Ovary (tissue), 10 donors: ENCODE measurements at places on chromosomes 11 and 22. TPM values are rescaled to one million over a fixed set of nuclear protein-coding genes. Genes with fewer than 3 reads are reported as not detected.
A peak's percentile ranks its signal among the peaks of the same experiment; 100 is the strongest.

- no peak overlapping the region for H3K4me3 ChIP-seq
- no peaks in the 10 kb centered on the region for H3K36me3 ChIP-seq
- H3K27me3 ChIP-seq, result no peaks in the 10 kb centered on the region
- H3K4me1 ChIP-seq, result no peaks in the 10 kb centered on the region
- no peak overlapping the region for H3K27ac ChIP-seq
- no peak for DNase-seq
These were observed 52.4 kb downstream of the LRRC74B start for GRCh38 chr22:21098099-21098671.

- no peaks in the 10 kb centered on the region for H3K4me1 ChIP-seq
- H3K36me3 ChIP-seq, result no peaks in the 10 kb centered on the region
- no peak for DNase-seq
- no peaks in the 10 kb centered on the region for H3K27me3 ChIP-seq
- H3K27ac ChIP-seq, result no peak overlapping the region
These were observed 95.3 kb upstream of the OR9G4 start for GRCh38 chr11:56843816-56844215.

DNA sequence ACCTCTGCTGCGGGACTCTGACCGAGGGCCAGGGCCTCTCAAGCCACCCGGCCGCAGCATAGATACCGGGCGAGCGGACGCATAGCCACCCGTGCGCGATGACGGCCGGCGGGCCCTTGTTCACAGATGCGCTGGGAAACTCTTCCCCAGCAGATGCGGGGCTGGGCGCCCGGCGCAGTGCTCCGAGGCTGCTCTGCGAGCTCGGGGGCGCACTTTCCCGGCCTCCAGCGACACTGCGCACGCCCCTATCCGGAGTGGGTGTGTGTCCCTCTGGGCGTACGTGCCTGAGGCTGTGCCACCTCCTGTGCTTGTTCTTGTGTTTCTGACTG is 104.7 kb upstream of the E2F8 start:
- no peak for DNase-seq
- no peak overlapping the region for H3K27ac ChIP-seq
- peaks cover 2% of the 10 kb centered on the region for H3K4me1 ChIP-seq

GRCh38 chr11:11237070-11237832 is 115.8 kb downstream of the CSNK2A3 start:
- H3K36me3 ChIP-seq, result no peaks in the 10 kb centered on the region
- H3K27me3 ChIP-seq, result no peaks in the 10 kb centered on the region
- H3K27ac ChIP-seq, result no peak overlapping the region
- no peak for DNase-seq
- H3K4me3 ChIP-seq, result no peak overlapping the region

DNA sequence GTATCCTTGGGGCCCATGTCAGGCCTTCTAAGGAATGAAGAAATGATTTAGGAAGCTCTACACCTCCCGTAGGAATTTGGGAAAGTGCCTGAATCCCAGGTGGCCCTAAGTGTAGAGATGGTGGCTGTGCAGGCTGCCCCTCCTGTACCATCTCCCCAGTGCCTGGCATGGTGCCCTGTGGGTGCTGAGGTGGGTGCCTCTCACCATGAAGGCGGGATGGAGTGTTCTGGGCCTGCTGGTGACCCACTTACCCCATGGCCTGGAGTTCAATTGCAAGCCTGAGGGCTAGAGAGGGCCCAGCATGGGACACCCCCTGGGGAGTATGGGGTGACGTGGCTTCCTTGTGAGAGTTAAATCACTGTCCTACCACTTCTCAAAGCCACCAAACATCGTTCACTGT is 19.8 kb downstream of the SAMM50 start:
- no peak overlapping the region for H3K27ac ChIP-seq
- H3K27me3 ChIP-seq, result no peaks in the 10 kb centered on the region
- H3K4me1 ChIP-seq, result no peaks in the 10 kb centered on the region
- no peaks in the 10 kb centered on the region for H3K36me3 ChIP-seq

GRCh38 chr22:31084811-31085492 is 3.8 kb downstream of the SMTN start:
- H3K36me3 ChIP-seq, result no peaks in the 10 kb centered on the region
- H3K27ac ChIP-seq, result peak overlapping the region; percentile 40
- peaks cover 14% of the 10 kb centered on the region for H3K4me1 ChIP-seq
- no peaks in the 10 kb centered on the region for H3K27me3 ChIP-seq
- H3K4me3 ChIP-seq, result peak overlapping the region; percentile 88

- no peak overlapping the region for H3K4me3 ChIP-seq
- H3K4me1 ChIP-seq, result peaks cover 4% of the 10 kb centered on the region
- H3K36me3 ChIP-seq, result no peaks in the 10 kb centered on the region
- no peaks in the 10 kb centered on the region for H3K27me3 ChIP-seq
These were observed 193.6 kb upstream of the DDI1 start for GRCh38 chr11:103842795-103843194.

DNA sequence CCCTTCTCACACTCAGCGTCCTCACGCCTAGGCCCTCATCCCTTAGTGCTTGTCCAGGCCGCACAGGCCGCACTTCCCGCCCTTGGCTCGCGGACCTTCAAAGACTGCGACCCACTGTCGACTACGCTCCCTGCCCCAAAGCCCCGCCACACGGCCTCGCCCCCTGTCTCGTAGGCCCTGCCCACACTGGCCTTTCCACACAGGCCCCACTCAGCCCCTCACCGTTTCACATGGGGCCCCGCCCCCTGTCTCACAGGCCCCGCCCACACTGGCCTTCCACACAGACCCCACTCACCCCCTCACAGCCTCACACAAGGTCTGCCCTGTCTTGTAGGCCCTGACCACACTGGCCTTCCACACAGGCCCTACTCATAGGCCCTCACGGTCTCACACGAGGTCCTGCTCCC is 11.0 kb downstream of the NRXN2 start:
- H3K27me3 ChIP-seq, result no peaks in the 10 kb centered on the region
- no peaks in the 10 kb centered on the region for H3K4me1 ChIP-seq
- no peak for DNase-seq
- H3K36me3 ChIP-seq, result no peaks in the 10 kb centered on the region
- H3K27ac ChIP-seq, result no peak overlapping the region
- no peak overlapping the region for H3K4me3 ChIP-seq

- no peaks in the 10 kb centered on the region for H3K27me3 ChIP-seq
- peak; percentile 78 for DNase-seq
- peaks cover 2% of the 10 kb centered on the region for H3K4me1 ChIP-seq
- H3K27ac ChIP-seq, result no peak overlapping the region
- H3K4me3 ChIP-seq, result no peak overlapping the region
- no peaks in the 10 kb centered on the region for H3K36me3 ChIP-seq
These were observed 30.6 kb downstream of the MUC6 start for GRCh38 chr11:1005928-1006327.

- H3K4me3 ChIP-seq, result no peak overlapping the region
- no peaks in the 10 kb centered on the region for H3K36me3 ChIP-seq
- DNase-seq, result no peak
These were observed 12.1 kb downstream of the PRG3 start for GRCh38 chr11:57368845-57369232.

The CSF2RB gene
- 1.8 TPM for total RNA-seq

The SYNGR1 gene
- total RNA-seq, result 33.7 TPM

The OR6T1 gene
- total RNA-seq, result not detected

The CDHR5 gene
- 0.22 TPM for total RNA-seq
